Right kidney (tissue), 9 donors: ENCODE measurements at places on chromosomes 1 and 21.

DNA sequence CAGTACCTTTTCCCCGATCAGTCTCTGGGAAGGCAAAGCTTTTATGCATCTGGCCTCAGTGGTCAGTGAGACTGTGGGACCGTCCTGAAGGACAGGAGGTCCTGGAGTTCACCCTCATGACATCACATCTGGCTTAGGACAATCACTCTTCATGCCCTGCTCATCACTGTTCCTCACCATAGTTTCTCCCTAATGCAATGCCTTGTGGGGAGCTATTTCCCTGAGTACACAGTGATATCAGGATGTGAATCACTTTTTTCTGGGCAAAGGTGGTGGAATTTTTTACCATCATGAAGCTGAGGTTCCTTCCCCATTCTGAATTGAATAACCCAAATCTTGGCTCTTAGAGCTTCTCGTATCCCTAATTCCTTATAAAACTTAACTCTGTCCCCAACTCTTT lies 34.8 kb upstream of the CFAP126 start:
- no peak for DNase-seq

GRCh38 chr1:84283381-84283780 lies 18.1 kb upstream of the SAMD13 start:
- no peak for DNase-seq

GRCh38 chr21:26061437-26061836 lies 109.1 kb downstream of the APP start:
- no peak for DNase-seq

DNA sequence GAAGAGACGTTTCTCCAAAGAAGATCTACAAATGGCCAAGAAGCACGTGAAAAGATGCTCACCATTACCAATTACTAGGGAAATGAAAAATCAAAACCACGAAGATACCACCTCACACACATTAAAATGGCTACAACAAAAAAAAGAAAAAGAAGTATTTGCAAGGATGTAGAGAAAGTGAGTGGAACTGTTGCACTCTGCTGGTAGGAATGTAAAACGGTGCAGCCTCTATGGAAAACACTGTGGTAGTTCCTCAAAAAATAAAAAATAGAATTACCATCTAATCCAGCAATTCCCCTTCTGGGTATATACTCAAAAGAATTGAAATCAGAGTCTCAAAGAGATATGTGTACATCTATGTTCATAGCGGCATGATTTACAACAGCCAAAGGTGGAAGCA lies 115.4 kb upstream of the EDN2 start:
- DNase-seq = no peak

- no peak for DNase-seq
These were observed 39.6 kb downstream of the UBE2T start for GRCh38 chr1:202302166-202302565.

DNA sequence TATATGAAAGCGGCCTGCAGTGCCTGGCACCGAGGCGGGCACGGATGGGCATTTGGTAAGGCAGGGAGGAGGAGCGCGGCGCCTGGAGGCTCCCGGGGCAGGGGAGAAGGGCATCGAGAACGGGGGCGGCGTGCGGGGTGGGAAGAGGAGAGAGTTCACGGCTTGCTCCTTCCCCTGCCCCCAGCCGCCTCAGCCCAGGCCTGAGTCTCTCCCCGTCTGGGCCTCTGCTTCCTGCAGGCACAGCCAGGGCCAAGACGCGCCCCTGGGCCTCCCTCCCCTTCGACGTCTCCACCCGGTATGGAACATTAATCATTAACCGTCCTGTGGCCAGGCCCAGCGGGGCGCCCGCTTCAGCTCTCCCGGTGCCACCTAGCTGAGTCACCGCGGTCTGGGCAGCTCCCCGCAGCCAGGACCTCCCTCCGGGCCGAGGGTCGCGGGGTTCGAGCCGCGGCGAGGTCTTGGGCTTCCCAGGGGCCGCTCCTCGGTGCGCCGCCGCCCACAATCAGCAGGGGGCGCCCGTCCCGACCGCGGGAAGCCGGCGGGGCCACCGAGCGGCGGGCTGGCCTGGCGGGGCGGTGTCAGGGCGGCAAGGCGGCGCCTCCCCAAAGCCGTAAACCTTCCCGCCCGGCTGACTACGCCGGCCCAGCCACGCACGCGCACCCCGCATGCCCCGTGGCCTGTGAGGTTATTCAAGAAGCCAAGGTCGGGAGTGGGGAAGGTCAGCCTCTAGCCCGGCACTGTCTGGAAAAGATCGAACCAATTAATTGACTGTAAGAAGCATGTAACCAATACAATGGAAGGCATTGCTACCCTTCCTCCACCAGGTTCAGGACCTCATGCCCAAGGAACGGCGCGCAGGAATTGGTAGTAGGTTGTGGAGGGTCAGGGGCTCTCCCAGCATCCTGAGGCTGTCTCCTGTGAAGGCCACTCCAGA lies 23.4 kb upstream of the RD3 start:
- DNase-seq = peak; percentile 90

DNA sequence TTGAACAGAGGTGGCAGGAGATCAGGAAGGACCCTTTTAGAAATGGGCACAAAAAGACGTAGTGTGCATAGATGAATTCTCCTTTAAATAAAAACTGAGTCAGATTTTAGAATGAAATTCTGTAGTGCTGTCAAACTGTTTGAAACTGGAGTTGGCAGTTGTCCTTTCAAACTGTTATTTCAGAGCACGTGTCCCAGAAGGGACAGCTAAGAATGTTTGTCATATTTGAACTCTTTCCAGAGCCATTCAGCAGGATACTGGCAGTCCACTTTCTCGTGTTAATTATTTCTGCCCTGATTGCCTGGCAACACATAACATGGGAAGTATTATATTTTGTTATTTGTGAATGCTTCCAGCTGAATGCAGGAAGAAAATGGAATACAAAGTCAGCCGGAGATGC lies 212.3 kb upstream of the DPYD start:
- no peak for DNase-seq

DNA sequence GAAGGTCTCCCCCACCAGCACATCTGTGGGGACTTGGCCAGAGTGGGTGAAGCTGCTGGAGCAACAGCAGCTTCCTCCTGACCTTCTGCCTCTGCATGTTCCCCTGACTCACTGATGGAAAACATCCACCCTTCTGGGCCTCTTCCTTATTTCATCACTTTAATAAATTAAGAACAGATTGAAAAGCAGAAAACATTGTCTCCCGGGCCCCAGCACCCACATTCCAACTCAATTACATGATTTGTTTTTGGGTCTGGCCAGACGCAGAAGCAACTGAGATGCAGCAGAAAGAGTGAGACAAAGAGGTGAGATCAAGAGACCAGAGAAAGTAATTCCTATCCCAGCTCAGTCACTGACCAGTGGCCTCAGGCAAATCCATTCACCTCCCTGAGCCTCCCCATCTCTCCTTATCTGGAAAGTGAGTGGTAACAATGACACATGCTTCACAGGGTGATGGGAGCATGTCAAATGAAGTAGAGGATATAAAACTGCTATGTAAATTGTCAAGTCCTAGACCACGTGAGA lies 157.1 kb downstream of the ELAVL4 start:
- no peak for DNase-seq

DNA sequence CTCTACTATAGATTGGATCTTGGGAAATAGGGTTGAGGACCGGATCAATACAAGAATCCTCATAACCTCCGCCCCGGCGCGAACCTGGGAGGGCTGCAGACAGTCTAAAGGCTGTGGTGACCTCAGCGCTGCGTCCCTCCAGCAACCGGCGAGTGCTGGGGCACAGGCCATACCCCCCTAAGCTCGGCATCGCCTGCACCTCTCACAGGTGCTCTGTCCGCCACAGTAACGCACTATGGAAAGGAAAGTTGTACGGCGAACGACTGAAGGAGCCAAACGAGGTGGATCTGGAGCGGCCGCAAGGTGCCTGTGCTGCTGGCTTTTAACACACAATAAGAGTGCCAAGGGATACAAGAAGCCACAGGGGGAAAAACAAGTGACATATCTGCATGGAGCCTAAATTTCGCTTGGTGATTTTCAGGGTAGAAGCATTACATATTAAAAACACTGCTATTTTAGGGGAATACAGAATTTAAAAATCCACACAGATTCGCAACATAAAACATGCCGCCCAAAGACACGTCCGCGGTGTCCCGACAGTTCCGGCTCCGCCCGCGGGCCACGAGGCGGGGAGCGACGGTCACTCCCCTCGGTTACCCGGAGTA lies 1.4 kb upstream of the RBM15 start:
- DNase-seq = no peak

DNA sequence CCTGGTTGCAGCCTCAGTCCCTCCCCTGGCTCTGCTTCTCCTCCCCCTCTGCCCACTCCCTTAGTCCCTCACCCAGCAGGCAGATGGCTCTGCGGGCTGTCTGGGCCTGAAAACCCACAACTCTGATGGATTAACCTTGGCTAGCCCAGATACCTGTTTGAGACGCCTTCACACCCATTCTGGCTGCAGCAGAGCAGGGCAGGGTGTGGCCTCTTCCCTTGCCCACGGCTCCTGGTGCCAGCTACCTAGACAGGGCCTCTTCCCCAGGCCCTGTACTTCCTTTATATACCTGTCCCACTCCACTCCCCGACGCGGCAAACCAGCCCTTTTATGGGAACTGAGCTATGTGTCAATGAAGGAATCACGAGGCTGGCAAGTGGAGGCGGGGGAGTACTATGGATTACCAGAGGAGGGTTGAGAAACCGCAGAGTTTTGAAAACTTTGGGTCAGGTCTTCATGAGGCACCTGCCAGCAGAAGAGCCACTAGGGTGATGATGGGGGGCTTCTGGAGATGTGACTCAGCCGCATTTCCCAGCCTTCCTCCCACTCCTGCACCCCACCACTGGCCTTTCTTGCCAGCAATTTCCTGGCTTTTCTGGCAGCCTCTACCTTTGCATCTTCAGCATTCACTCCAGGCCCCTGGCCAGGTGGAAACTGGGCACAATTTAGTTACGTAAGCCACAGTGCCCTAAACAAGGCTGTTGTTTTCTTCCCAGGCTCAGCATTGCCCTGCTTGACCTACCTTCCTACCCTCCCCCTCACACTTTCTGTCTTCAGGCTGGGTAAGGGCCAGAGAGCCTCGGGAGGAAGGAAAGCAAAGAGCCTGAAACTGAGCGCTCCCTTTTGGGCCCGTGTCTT lies at the start of gene CHI3L1:
TSS of gene CHI3L1 (minus strand) at position 259 of the 858 bp plus-strand sequence. CDS start at position 178, 81 bp downstream.
- DNase-seq = peak; percentile 44

DNA sequence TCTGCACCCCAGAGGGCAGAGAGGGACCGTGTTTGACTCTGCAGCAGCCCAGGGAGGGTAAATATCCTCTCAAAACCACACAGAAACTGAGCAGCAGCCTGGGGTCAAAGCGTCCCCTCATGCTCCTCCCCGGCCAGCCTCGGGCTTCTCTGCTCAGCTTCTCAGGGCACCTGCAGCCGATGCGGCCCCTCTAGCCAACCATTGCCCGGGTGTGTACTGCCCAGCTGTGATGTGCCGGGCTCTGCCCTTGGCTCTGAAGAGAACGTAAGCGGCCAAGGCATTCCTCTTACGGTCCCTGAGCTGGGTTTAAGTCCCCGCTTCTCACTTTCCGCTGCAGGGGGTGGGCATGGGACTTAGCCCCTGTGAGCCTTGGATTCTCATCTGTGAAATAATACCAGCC lies 5.5 kb downstream of the FAM131C start:
- no peak for DNase-seq

DNA sequence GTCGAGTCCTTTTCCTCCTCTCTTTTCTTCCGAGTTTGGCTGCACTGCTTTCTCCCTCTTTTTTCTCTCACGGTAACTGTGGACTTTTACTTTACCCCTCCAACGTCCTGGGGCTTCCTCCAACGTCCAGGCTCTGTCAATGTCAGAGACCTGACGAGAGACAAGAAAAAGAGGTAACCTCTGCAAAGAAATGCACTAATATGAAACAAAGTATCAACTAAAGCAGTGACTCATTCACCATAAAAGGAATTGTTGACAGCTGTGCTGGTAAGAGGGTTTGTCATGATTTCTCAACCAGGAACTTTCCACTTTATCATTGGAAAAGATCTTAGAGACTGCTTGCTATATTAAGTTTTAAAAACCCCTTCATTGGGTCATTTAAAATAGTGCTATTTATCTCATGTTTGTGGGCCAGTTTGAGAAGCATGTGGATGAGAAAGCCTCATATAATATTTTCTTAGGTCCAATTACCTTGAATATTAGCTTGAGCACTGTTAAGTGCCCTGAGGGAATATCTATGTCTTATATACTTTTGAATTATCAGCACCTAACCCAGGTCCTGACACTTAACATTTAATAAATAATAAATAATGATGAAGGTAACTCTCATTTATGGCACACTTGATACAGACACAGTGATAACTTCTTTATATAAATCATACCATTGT lies at the start of gene GBP2:
TSS of gene GBP2 (minus strand) at position 202 of the 668 bp plus-strand sequence. CDS start 4,148 bp downstream, outside the sequence.
- DNase-seq = no peak

GRCh38 chr1:115643225-115643624 lies 1.5 kb downstream of the VANGL1 start:
- DNase-seq = no peak

GRCh38 chr21:44648557-44649311 lies 2.5 kb downstream of the KRTAP10-11 start:
- DNase-seq = no peak

- DNase-seq = no peak
These were observed 19.6 kb downstream of the CCSAP start for GRCh38 chr1:229323201-229323600.

DNA sequence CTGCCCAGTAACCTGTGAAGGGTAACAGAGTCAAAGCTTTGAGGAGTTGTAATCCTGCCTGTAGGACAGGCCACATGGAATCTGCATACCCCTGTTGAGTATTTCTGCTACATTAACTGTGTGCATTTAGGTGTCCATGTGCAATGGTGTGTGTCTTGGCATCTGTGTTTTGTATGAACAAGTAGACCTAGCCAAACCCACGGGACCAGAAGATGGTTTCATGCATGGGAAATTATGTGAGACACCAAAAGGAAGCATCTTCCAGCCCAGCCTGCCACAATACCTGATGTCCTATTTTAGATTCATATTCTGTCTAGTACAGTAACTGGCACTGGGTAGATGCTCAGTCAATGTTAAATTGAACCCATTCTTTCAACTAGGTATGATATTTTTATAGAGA lies 70.8 kb upstream of the KCND3 start:
- DNase-seq = no peak

DNA sequence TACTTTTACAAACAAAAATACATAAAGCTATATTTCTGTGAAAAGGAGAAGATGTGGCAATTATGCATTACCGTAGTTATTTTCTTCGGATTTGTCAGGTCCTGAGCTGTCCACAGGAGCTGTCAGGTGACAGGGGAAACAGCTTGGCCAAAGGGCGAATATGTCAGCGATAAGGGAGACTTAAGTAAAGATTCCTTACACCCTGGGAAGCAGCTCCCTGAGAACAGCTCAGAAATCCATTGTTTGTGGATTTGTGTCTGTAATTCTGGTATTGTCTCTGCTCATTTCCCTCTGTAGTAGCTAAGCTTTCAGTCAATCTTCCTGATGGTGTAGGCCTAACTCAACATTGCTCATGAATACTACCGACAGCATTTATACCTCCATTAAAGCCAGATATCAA lies 7.1 kb upstream of the CD34 start:
- DNase-seq = no peak

GRCh38 chr1:91552596-91552995 lies 51.9 kb downstream of the CDC7 start:
- no peak for DNase-seq

DNA sequence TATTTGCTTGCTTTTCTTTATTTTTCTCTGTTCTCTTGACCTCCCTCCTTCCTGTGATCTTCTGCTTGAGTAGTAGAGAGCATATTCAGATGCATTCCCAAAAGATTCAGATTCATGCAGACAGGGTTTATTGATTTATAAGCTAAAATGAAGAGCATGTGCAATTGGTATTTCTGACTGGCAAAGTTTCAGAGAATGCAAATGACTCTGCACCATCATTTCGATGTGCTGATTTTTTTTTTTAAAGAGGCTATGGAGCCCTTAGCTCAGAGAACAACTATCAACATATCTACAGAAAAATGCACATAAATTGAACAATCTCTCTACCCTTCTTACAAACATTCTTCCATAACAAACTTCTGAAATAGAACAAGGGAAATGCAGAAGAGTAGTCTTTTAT lies 312.0 kb downstream of the VAV3 start:
- no peak for DNase-seq
